ENCODE measurements at places on chromosomes 2 and 18. TPM values are rescaled to one million over a fixed set of nuclear protein-coding genes. Genes with fewer than 3 reads are reported as not detected.

The CRACDL gene
- 1.6 TPM for total RNA-seq

The HNMT gene
- total RNA-seq: 1.1 TPM

The SULT1C4 gene
- 9.4 TPM for total RNA-seq

The DLX1 gene
- total RNA-seq: not detected

GRCh38 chr18:63604791-63605567, 17.8 kb downstream of the SERPINB13 start:
- no peak for DNase-seq

DNA sequence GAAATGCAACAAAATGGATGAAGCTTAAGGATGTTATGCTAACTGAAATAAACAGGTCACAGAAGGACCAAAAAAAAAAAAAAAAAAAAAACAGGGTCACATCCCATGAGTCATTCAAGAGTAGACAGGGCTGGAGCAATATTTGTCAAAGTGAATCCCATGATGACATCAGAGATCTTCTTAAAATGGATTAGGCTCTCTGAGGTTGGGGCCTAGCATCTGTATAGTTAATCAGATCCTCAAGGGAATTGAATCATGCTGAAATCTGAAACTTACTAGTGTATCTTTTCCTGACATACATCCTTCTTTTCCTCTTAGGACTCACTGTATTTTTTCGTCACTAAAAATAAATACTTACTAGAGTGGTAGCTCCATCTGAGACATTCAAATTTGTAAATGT, 380.6 kb upstream of the NXPH2 start:
- no peak for DNase-seq

GRCh38 chr2:85259879-85260278, 67.9 kb downstream of the TGOLN2 start:
- no peak for DNase-seq

DNA sequence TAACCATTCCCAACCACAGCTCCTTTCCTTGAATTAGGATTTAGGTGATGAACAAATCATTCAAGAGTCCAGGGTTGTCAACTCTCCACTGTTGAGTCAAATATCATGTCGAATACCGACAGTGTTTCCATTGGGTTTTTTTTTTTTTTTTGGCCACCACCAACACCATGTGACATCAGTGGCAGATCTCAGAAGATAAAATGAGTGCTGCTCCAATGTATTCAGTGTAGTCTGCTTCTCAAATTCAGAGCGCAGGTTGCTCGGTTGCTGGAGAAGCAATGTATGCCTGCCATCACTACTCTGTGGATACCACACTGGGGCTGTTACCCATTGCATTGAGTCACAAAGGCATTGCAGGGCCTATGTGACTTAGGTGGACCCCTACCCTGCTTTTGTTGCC, 10.8 kb upstream of the ATL2 start:
- no peak for DNase-seq

GRCh38 chr2:189111063-189111715, 68.4 kb downstream of the COL5A2 start:
- no peak for DNase-seq

- DNase-seq: no peak
These were observed 182.8 kb upstream of the RAB12 start for GRCh38 chr18:8426401-8426800.

GRCh38 chr2:3403587-3404334, 24.3 kb downstream of the TRAPPC12 start:
- no peak for DNase-seq

DNA sequence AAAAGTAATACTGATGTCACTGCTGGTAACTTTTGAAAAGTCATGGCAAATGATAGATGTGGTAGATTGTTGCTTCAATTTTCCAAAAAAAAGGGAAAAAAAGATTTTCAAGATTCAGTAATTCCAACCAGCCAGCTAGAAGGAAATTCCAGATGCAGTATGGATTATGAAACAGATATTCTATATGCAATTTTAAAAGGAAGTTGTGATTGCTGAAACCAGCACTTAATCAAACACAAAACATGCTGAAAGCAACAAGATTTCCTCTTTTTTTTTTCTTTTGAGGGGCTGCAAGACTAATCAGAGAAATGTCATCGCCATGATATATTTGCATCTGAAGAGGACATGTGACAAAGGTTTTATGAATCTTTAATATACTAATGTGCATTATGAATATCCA, 5.1 kb upstream of the HNMT start:
- no peak for DNase-seq

GRCh38 chr2:169664600-169664977, 29.6 kb downstream of the CFAP210 start:
- DNase-seq: no peak

DNA sequence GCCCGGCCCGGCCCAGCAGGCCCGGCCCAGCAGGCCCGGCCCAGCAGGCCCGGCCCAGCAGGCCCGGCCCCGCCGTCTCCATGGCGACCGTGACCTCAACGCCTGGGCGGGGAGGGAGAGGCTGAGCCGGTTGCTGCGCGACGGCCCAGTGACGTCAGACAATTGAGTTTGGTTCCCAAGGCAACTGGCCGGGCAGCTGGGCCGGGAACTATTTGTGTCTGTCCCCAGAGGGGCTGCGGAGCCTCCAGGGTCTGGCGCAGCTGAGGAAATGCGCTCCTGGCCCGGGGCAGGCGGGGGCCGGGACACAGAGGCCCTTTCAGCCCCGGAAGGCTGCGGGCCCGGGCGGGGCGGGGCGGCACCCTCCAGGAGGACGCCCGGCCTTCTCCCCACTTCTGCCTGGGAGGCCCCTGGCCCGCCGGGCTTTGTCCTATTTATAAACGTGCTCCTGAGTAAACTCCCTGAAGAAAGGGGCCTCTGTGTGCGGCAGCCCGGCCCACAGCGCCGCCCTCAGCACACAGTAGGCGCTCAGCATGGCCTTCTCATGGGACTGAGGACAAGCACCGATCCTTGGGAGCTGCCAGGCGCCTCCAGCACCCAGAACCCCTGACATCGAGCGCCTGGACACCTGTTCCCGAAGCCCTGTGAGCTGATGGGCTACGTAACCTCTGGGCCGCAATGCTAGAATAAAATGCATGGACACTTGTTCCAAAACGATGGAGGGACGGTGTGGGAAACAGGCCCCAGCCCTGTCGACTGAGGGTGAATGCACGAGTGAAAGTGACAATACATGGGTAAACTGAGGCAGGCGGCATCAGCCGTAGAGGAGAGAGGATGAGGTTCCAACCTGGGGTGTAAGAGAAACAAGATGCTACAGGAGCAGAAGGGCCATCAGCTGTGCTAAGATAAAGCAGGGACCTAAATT, 12.3 kb downstream of the TEX44 start:
- peak; percentile 95 for DNase-seq

DNA sequence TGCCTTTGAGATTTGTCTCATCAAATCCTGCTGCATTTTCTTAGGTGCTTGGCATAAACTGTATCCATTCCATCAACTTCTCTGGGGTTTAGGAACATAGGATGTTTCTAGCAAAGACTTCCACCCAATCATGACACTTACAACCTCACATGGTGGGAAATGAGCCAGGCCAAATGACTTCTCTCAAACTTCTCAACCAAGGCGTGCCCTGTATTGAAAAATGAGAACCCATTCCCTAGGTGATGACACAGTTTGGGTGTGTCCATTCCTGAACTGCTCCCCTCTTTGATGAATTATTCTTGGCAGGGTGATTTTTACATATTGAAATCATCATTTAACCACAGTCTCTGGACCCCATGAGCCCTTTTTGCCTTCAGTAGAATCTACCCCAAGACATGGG, 161.1 kb downstream of the EN1 start:
- DNase-seq: no peak

GRCh38 chr2:3675687-3676086, 17.7 kb downstream of the ALLC start:
- DNase-seq: no peak

- no peak for DNase-seq
These were observed 157.0 kb downstream of the DOCK10 start for GRCh38 chr2:224885291-224885690.

- no peak for DNase-seq
These were observed 25.9 kb downstream of the CD28 start for GRCh38 chr2:203732092-203732952.

DNA sequence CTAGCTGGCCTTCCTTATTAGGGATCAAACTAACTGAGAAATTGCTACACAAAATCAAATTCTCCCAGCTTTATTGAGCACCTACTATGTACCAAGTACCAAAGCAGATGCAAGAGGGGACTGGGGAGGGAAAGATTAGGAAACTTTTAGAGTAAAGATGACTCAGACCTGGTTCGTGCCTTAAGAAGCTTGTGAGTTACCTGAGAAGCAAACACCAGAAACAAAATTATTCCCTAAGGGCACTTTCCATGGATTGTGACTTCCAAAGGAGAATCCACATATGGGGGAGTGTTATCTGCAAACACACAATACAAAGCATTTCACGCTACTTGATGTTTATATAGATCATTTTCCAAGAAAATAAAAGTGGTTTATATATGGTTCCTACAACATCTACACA, 326.9 kb upstream of the HNRNPA3 start:
- DNase-seq: no peak

DNA sequence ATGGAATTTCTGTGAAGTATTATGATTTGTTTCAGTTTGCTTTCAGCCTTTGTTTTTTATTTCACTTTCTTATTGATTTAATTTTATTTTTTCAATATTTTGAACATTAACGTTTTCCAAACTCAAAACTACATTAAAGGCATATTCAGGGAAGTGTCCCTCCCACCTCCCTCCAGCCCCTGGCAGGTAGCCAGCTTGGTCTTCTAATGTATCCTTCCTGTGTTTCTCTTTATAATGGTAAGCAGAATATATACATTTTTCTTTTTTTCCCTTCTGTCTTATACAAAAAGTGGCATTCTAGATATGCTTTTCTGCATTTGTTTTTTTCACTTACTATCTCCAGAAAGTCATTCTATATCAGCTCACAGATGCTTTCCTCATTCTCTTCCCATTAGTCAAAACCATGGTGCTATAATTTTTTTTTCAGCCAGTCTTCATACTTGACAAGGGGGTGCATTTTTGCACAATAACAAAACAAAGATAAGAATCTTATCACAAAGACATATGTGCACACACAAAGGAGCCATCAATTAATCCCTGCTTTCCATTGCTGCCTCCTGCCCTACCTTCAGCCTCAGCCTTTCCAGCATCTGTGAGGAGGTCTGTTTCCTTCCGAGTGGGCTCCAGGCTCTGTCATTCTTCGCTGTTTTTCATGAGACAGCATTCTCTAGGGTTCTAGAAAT, 33.7 kb upstream of the TMEM177 start:
- DNase-seq: no peak

GRCh38 chr18:54950221-54950620, 9.0 kb downstream of the CCDC68 start:
- no peak for DNase-seq

- no peak for DNase-seq
These were observed 209.6 kb downstream of the RPRM start for GRCh38 chr2:153268941-153269461.

DNA sequence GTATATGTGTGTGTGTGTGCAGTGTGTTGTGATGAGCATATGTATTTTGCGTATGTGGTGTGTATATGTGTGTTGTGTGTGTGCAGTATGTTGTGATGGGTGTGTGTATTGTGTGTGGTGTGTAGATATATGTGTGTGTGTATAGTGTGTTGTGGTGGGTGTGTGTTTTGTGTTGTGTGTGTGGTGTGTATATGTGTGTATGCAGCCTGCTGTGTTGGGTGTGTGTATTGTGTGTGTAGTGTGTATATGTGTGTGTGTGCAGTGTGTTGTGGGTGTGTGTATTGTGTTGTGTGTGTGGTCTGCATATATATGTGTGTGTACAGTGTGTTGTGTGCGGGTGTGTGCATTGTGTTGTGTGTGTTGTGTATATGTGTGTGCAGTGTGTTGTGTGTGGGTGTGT, 23.9 kb downstream of the ACKR3 start:
- no peak for DNase-seq

DNA sequence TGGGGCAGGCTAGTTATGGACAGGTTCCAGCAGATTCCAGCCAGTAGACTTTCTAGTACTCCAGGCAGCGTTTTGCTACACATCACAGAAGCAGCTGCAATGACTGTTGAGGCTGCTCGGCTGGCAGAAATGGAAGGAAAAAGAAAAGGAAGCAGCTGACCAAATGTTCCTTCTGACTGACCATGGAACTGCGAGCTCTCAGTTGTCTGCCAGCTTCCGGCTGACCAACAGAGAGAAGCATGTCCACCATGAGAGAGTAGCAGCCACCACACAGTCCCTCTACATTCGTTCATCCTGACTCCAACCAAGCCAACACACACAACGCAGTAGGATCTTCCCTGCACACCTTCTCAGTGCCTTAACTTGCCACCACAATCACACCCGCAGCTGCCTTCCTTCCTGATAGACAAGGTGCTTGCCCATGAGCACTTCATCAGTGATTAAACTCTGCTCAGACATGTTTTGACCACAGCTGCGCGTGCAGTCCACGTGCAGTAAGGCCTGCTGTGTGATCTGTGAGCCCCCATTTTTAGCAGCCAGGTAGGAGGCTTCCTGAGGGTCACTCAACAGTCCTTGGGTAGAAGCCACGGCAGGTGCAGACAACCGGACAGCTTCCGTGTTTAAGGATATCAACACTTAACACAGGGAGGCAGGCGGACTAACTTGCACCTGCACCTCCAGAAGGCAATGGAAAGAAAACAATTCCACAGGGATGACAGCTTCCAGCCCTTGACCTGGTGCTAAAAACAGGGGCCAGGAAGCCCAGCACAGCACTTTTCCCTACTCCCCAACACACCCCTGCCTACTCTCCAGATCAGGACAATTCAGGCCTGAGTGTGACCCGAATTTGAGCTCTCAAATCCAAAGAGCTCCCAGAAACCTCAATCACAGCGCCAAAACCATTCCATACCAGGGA, 996 bp downstream of the TGFBRAP1 start:
- DNase-seq: no peak

- DNase-seq: no peak
These were observed 2.1 kb downstream of the SOX11 start for GRCh38 chr2:5694306-5694705.

- no peak for DNase-seq
These were observed 21.5 kb downstream of the IL1RN start for GRCh38 chr2:113148606-113149552.

GRCh38 chr2:74554820-74555531, 456 bp downstream of the DOK1 start:
- DNase-seq: no peak

DNA sequence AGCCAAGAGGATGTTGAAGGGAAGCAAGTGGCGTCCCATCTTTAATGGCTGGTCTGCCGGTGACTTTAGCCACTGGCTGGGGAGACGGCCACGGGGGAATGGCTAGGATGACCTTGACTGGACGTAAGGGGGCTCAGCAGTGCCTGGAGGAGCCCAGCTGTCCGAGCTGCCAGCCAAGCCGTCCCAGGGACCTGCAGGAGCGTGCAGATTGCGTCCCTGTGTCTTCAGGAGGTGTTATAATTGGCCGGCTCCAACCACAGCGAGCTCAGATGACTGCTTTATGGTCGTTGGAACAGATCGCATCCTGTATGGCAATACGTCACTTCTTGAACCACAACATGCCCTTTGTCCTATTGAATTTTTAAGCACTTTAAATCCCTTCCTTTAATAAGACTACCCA, 204.6 kb downstream of the EIPR1 start:
- DNase-seq: no peak

Measured in hematopoietic multipotent progenitor cell (in vitro differentiated cells).